ENCODE measurements at places on chromosomes 7 and 10.

GRCh38 chr7:46157404-46157803, 236.3 kb upstream of the IGFBP3 start:
- DNase-seq = no peak

DNA sequence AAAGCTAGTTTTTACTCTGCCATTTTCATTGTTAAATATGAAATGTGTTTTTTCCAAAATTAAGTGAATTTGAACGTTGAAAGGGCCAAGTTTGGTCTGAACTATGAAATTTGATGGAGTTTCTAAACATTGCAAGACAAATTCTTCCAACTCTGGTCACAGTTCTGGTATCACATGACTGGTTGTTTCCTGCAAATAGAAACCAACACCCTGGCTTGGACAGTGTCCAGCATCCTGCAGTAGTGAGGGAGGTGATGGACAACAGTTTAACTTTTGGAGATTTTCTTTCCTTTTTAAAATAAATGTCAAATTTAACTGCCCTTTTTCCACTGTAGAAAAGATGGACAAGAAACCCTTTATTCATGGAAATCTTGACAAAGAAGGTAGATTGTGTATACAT, 54.8 kb upstream of the AGBL3 start:
- no peak for DNase-seq

GRCh38 chr7:101186844-101187428, 6.8 kb upstream of the NAT16 start:
- DNase-seq = no peak

GRCh38 chr7:150898475-150899011, 46.2 kb downstream of the AOC1 start:
- DNase-seq = peak; percentile 72

GRCh38 chr10:112832361-112832878, 117.6 kb upstream of the TCF7L2 start:
- DNase-seq = peak; percentile 53

- DNase-seq = peak; percentile 99
Observed at GRCh38 chr10:63553031-63553430, 31.8 kb downstream of the REEP3 start.

All from PC-3 (cell line).